ENCODE measurements at places on chromosomes 1 and 21. TPM values are rescaled to one million over a fixed set of nuclear protein-coding genes. Genes with fewer than 3 reads are reported as not detected.
A peak's percentile ranks its signal among the peaks of the same experiment; 100 is the strongest.

ETS2 gene
- total RNA-seq: 28.1 TPM

PAPPA2 gene
- 0.13 TPM for total RNA-seq

POGK gene
- 34.4 TPM for total RNA-seq

S100A16 gene
- not detected for total RNA-seq

OR2G2 gene
- not detected for total RNA-seq

HHAT gene
- total RNA-seq: 1.4 TPM

OR10Z1 gene
- total RNA-seq: not detected

GJA5 gene
- total RNA-seq: not detected

VAV3 gene
- total RNA-seq: 5.3 TPM

F3 gene
- total RNA-seq: not detected

PTGS2 gene
- not detected for total RNA-seq

GRCh38 chr1:48127735-48128685, 94.5 kb upstream of the SLC5A9 start:
- H3K36me3 ChIP-seq: no peaks in the 10 kb centered on the region
- no peak overlapping the region for H3K27ac ChIP-seq
- H3K27me3 ChIP-seq: peaks cover 16% of the 10 kb centered on the region

DNA sequence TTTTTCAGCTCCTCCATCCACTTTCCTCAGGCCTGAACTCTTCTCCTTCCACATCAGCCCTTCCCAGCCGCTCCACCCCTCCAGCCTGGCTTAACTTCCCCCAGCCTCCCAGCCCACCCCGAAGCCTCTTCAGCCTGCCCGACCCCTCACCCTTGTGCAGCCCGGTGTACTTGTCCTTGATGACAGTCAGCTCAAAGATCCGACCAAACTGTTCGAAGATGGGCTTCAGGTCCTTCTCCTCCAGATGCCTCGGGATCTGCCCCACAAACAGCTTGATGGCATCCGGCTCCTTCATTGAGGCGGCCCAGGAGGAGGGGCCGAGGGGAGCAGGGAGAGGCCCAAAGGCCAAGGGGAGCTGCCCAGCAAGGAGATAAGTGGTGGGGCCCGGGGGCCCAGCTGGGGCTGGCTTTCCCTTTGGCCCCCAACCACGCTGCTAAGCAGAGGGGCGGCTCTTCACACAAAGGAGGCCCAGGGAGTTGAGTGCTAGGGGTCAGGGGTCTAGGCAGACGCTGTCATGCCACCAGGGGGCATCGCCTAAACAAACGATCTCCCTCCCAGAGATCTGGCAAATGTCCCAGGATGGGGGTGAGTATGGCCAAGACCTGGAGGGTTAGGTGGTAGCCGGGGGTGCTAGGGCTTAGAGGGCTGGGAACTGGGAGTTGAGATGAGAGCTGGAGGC, 738 bp downstream of the CELF3 start:
- no peak overlapping the region for H3K4me3 ChIP-seq
- DNase-seq: peak; percentile 26
- peaks cover 11% of the 10 kb centered on the region for H3K4me1 ChIP-seq
- H3K27ac ChIP-seq: no peak overlapping the region
- peaks cover 49% of the 10 kb centered on the region for H3K27me3 ChIP-seq

DNA sequence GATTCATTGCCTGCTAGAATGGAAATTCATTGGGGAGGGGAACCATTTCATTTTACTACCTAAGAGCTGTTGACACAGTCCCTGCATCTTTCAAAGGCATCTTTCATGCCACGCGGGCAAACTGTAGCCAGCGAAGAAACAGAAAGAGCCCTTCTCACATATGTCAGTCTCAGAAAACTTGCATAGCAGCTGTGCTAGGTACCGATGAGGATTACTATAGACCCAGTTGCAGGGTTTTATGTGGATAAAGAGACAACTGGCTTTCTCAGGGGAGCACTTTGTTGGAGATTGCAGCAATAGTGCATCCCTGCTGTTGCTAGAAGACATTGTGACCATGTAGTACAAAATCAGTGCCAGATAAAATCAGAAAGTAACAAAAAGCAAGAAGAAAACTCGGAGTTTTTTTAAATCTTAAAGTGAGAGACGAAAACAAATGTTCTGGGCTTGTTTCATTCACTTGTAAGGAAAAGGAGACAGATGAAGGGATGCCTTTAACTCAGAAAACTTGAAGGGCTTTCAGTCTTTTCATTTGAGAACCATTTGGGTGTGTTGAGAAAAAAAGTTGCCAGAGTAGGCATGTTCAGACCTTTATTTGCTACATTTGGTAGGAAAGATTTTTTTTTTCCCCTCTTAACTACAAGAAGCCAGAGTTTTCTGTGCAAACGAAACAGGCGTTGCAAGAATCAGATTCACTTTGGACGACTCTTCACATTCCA, 804.1 kb downstream of the USP25 start:
- DNase-seq: no peak
- H3K27me3 ChIP-seq: no peaks in the 10 kb centered on the region
- no peaks in the 10 kb centered on the region for H3K4me1 ChIP-seq
- no peak overlapping the region for H3K4me3 ChIP-seq
- H3K36me3 ChIP-seq: no peaks in the 10 kb centered on the region
- H3K27ac ChIP-seq: no peak overlapping the region

DNA sequence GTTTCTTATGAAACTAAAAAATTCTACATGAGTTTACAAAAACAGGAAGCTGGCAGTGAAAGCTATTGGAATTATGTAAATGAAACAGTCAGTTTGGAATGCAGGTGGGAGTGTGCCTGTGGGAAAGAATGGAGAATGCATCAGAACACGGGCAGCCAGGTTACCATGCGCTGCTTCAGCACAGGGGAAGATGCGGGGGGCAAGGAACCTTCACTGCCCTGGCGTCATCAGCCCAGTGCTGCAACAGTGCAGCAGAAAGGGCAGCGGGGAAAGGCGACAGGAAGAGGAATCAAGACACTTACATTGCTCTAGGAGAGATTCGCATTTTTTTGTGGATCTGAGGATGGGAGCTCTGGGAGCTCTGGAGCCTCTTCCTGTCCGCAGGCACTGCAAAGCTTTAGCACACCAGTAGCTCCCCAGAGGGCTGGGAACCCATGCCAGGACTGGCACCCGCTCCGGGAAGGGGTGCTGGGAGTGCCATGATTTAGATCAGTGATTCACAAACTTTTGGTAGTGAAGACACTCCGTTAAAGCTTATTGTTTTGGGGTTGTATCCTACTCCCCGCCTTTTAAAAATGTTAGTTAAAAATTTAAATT, 64.1 kb upstream of the WDR26 start:
- no peaks in the 10 kb centered on the region for H3K36me3 ChIP-seq
- H3K4me3 ChIP-seq: peak overlapping the region; percentile 46
- DNase-seq: peak; percentile 33
- peak overlapping the region; percentile 97 for H3K27ac ChIP-seq

- DNase-seq: no peak
- peaks cover 13% of the 10 kb centered on the region for H3K27me3 ChIP-seq
- no peak overlapping the region for H3K4me3 ChIP-seq
- H3K4me1 ChIP-seq: no peaks in the 10 kb centered on the region
These were observed 451.7 kb downstream of the SIPA1L2 start for GRCh38 chr1:232178191-232178590.

DNA sequence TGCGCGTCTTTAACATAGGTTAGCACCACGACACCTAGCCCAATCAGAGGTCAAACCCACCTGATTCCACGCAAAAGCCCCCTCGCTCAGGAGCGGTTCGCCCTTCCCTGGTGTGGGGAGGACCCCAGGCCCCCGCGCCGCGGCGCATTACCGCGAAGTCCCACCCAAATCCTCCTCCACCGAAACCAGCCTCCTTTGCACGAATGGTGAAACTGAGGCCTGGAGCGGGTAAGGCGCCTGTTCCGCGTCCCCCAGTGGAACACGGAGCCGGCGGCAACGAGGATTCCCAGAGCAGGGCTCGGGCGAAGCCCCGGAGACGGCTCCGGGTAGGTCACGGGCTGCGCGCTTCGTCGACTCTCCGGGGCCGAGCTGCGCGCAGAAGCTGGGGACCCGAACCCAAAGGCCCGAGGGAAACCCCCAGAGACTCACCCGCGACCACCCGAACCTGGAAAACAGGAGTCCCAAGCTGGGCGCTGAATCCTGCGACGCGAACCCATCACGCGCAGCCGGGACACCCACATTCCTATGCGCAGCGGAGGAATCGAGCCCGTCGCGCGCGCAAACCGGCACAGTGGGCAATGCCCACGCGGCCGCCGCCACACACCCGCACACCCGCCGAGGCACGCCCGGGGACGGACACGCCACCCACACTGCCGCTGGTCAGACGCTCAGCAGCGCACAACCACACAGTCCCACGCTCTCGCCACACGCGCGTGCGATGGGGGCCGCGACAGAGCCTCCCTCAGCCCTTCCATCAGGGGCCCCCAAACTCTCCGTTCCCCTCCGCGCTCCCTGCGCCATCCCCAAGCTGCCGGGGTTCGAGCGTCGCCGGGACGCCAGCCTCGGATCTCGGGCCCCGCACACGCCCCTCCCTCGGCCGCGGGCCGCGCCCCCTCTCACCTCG, 507 bp downstream of the GLIS1 start:
- no peak overlapping the region for H3K27ac ChIP-seq
- peaks cover 4% of the 10 kb centered on the region for H3K36me3 ChIP-seq
- no peaks in the 10 kb centered on the region for H3K4me1 ChIP-seq
- peak overlapping the region; percentile 37 for H3K4me3 ChIP-seq

DNA sequence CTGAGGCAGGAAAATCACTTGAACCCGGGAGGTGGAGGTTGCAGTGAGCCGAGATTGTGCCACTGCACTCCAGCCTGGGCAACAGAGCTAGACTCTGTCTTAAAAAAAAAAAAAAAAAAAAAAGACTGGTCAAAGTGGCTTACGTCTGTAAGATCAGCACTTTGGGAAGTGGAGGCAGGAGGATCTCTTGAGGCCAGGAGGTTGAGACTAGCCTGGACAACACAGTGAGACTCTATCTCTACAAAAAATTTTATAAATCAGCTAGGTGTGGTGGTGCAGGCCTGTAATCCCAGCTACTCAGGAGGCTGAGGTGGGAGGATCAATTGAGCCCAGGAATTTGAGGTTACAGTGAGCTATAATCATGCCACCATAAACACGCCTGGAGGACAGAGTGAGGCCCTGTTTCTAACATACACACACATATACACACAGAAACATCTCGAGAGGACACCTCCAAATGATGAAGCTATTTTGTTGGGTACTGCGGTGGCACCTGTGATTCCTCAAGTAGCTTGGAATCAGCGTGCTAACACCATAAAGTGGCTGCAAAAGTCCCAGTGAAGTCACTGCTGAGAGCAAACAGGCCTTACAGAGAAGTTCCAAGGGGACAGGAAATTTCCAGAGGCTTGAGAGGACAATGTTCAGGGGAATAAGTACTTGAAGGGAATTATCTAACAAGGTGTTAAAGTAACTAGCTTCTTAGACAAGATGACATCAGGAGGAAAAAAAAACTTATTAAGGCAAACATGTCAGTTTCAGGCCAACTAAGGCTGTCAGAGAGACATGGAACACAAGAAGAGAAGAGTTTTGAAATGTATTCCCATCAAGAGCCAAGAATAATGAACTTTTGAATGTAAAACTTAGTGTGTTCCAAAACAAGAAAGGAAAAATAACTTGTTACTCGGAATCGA, 1.3 kb downstream of the NADK start:
- peaks cover 55% of the 10 kb centered on the region for H3K4me1 ChIP-seq
- peak overlapping the region; percentile 91 for H3K4me3 ChIP-seq
- H3K27ac ChIP-seq: peak overlapping the region; percentile 89
- peaks cover 22% of the 10 kb centered on the region for H3K36me3 ChIP-seq
- no peaks in the 10 kb centered on the region for H3K27me3 ChIP-seq
- DNase-seq: no peak

DNA sequence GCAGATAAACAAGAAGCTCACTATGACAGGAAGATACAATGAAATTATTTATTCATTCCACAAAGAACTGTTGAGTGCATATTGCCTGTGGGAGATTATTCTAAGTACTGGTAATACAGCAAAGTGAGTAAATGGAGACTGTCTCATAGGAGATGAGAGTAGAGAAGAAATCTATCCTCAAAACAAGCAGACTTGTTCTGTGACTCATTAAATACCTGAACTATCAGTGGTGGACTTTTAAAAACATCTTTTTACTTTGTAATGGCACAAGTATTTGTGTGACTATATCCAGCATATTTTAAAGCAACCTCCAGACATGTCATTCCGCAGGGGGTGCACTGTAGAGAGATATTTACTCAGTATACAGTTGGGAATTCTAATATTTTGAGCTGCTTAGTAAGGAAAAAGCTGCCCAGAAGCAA, 259.2 kb downstream of the FMN2 start:
- no peak for DNase-seq
- no peak overlapping the region for H3K27ac ChIP-seq
- no peaks in the 10 kb centered on the region for H3K27me3 ChIP-seq
- H3K4me1 ChIP-seq: no peaks in the 10 kb centered on the region
- H3K36me3 ChIP-seq: no peaks in the 10 kb centered on the region

- H3K27ac ChIP-seq: peak overlapping the region; percentile 92
- H3K4me3 ChIP-seq: peak overlapping the region; percentile 73
- DNase-seq: peak; percentile 88
- no peaks in the 10 kb centered on the region for H3K27me3 ChIP-seq
- peaks cover 60% of the 10 kb centered on the region for H3K4me1 ChIP-seq
- H3K36me3 ChIP-seq: peaks cover 34% of the 10 kb centered on the region
These were observed 6.1 kb downstream of the SKI start for GRCh38 chr1:2233997-2234761.

- peaks cover 39% of the 10 kb centered on the region for H3K27me3 ChIP-seq
- no peak overlapping the region for H3K27ac ChIP-seq
- peaks cover 3% of the 10 kb centered on the region for H3K4me1 ChIP-seq
- H3K4me3 ChIP-seq: no peak overlapping the region
These were observed 2.8 kb downstream of the ADGRL2 start for GRCh38 chr1:81803431-81804110.

DNA sequence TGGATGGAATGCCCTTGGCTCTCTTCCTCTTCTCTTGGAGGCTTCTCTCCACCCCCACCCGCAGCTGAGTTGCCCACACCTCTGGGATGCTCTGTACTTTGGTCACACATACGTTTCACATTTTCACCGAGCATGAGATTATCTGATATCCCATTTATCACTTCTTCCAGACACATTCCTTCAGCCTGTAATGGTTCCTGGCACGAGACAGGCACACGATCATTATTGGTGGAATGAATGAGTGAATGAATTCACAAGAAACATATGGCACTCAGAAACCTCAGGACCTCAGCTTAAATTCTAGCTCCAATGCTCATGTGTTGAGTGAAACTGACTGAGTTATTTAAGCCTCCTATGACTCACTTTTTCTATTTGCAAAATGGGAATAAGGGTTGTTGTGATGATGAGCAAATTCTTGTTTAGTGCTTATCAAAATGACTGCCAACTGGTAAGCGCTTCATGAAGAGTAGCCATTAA, 242.7 kb upstream of the JUN start:
- peak overlapping the region; percentile 72 for H3K27ac ChIP-seq
- H3K36me3 ChIP-seq: no peaks in the 10 kb centered on the region
- no peak for DNase-seq
- H3K4me3 ChIP-seq: no peak overlapping the region
- no peaks in the 10 kb centered on the region for H3K27me3 ChIP-seq

Measured in activated CD8-positive, alpha-beta T cell treated with anti-CD3 and anti-CD28 coated beads for 36 hours (primary cell).